Right ventricle myocardium superior (tissue), 1 donor: ENCODE measurements at places on chromosomes 16 and 17. TPM values are rescaled to one million over a fixed set of nuclear protein-coding genes. Genes with fewer than 3 reads are reported as not detected.

DNA sequence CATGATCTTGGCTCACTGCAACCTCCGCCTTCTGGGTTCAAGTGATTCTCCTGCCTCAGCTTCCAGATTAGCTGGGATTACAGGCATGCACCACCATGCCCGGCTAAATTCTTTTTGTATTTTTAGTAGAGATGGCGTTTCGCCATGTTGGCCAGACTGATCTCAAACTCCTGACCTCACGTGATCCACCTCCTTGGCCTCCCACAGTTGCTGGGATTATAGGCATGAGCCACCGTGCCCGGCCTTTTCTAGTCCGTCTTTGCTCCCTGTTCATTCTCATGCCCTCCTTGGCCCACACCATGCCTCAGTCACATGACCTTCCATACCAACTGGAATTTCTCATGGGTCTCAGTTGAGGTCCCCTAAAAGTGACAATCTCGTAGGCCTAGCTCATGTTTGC lies 86.9 kb downstream of the SNX29 start:
- DNase-seq = no peak

DNA sequence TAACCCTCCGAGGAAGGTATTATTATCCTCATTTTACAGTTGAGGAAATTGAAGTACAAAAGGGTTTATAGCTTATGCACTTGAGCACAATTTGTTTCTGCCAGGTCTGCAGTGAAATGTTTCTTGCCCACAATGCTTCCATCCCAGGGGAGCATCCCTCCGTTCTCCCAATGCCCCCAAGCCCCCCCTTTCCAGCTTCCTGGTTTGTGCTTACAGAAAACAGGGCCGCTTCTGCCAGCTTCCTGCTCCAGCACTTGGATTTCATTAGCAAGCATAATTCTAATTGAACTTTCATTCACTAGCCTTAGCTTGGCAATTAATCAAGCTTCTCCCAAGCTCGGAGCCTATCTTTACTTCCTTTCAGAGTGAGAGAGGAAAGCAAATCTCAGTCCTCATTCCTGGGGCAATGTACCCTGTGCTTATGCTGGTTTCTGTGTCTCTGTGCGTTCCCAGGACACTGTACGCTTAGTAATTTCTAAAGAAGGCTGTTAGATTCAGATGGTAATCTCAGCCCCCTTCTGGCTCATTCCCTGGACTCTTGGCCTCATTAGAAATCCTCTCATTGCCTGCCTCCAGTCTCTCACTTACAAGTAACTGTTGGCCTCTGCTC lies 141.6 kb downstream of the HS3ST2 start:
- no peak for DNase-seq

- DNase-seq = no peak
Observed at GRCh38 chr16:81740169-81740568, 38.9 kb upstream of the PLCG2 start.

GRCh38 chr17:56260376-56261002 lies 107.2 kb downstream of the ANKFN1 start:
- DNase-seq = no peak

- no peak for DNase-seq
Observed at GRCh38 chr17:73591296-73592078, 52.8 kb downstream of the SDK2 start.

- no peak for DNase-seq
Observed at GRCh38 chr16:87559945-87560344, 42.4 kb upstream of the JPH3 start.

Gene USP31
- total RNA-seq = 25.7 TPM

Gene TPSG1
- 0.19 TPM for total RNA-seq

Gene ACSM2B
- total RNA-seq = not detected

Gene C16orf92
- total RNA-seq = not detected
